Stimulated activated CD4-positive, alpha-beta T cell treated with anti-CD3 and anti-CD28 coated beads, Interleukin-15, amount 100 ng/mL, for 24 hours (primary cell): ENCODE measurements at places on chromosomes 2 and 18.

DNA sequence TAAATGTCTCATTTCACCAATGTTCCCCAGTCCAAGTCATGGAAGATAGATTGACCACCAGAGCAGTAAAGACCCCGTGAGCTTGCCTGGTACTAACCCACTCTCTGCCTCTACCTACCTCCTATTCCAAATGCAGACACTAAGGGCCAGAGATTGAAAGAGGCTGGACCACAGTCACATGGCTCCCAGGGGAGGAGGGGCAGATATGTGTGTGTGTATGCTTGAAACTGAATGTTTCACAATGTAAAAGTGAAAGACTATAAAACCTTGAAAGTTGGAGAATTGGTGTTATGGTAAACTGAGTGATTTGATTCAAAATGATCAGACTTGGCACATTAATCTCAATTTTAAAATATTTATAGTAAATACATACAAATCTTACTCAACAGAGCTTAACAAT, 21.7 kb upstream of the KLHL29 start:
- no peak for DNase-seq

DNA sequence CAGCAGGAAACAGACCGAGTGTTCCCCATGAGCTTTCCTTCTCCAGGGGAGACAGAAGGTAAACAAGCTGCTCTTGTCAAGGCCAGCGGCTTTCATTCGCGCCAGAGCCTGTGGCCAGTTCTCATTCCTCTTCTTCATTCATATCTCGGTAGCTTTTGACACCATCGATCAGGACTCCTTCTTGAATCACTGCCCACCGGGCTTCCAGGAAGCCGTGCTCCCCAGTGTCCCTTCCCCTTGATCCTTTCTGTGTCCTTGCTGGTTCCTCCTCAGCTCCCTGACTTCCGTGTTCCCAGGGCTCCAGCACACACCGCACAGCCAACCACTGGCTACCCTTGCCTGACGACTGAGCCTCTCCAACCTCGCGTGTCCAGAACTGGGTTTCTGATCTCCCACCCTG, 14.1 kb downstream of the SLC66A3 start:
- no peak for DNase-seq

DNA sequence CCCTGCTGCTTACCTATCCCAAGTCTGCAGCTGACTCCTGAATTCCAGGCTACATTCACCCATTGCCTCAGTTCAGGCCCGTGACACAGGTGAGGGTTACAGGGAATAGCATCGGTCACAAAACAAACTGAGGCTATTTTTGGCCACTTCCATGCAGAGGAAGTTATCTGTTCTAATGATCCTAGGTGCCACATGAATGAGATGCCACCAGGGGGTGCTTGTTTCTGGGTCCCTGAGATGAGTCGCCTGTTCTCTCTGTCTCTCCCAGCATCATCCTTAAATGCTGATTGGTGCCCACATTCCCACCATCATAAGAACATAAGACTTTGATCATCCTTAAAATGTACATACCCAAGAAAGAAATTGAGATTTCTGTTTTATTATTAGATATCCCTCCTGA, 119.0 kb upstream of the CELF4 start:
- no peak for DNase-seq

DNA sequence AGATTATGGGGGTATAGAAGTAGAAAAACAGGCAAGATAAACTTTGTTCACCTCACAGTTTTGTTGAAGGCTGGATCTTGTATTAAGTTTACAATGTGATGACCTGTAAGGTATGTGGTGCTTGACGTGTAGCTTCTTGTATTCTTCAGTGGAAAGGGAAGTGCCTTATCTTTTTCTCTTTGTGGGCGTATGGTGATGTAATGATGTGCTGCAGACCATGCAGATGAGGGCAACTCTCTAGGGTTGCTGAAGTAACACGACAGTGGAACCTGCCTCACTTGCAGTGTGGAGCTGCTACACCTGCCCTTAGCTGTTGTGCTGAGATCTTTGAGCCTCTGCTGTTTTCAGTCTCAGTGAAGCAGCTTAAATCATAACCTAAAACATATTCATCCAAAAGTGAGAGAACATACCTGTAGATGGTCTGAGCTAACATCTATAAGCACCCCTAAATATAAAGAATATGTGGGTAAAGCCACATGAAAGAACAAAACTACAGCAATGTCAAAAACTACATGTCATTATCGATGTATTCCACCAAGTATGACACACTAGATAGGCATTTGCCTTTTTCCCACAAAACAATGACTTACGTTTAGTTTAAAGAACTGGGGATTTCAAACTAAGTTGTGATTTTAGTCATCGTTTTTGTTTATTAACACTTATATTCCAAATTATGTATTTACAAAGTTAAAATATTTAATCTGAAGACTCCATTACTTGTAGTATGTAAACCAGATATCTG, 1144.1 kb downstream of the CNTNAP5 start:
- DNase-seq, result no peak

GRCh38 chr2:199019898-199020507, 437.7 kb downstream of the SATB2 start:
- no peak for DNase-seq

DNA sequence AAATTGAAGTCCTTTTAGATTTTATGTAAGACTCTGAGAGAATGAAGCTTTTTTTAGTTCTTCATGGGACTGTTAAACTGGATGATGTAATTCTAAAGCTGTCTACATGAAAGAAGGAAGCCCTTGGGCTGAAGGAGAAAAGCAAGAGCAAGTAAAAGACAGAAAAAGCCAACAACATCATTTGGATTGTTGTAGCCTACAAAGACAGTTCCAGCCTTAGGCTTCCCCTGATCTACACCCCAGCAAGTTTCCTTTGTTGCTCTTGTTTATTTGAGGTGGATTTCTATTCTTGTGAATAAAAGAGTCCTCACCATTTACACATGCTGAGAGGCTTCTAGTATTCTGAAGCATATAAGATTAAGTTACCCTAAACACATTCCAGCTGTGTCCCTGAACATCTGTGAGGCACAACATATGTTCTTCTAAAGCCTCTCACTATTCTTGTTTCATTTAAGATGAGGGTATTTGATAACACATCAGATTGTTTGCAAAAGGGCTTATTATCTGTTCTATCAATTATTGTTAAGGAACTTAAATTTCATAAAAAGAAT, 377.8 kb downstream of the LNPK start:
- DNase-seq, result no peak

GRCh38 chr2:71538656-71539265, 85.4 kb downstream of the DYSF start:
- DNase-seq, result no peak

DNA sequence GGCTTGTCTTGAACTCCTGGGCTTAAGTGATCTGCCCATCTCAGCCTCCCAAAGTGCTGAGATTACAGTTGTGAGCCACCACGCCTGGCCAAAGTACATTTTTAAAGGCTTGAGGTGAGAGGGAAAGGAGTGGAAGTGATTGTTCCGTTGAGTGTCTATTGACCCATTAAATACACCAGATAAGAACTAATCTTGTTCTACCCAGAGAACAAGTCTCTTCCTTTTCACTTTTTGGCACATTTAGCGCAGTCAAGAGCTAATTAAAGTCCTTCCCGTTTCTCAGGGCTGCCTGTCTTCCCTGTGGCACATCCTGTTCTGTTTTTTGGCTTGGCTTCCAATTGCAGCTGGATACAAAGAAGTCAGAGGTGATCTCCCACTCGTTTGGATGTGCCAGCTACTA, 172.3 kb downstream of the ALPK2 start:
- no peak for DNase-seq

DNA sequence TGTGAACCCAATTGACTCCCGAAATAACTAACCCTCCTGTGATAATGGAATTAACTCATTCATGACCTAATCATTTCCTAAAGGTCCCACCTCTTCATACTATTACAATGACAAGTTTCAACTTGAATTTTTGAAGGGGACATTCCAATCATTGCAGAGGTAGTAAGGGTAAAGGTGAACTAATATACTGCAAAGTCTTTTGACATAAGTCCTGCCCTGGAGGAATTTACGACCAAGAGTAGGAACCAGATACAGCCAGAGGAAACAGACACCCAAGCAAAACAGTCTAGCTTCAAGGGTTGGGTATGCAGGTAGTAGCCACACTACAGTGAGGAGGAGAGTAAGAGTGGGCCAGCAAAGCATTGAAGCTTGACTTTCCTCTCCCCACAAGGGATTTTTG, 1.2 kb upstream of the SRBD1 start:
- no peak for DNase-seq

- peak; percentile 49 for DNase-seq
These were observed 2.2 kb downstream of the TGIF1 start for GRCh38 chr18:3451989-3452749.

DNA sequence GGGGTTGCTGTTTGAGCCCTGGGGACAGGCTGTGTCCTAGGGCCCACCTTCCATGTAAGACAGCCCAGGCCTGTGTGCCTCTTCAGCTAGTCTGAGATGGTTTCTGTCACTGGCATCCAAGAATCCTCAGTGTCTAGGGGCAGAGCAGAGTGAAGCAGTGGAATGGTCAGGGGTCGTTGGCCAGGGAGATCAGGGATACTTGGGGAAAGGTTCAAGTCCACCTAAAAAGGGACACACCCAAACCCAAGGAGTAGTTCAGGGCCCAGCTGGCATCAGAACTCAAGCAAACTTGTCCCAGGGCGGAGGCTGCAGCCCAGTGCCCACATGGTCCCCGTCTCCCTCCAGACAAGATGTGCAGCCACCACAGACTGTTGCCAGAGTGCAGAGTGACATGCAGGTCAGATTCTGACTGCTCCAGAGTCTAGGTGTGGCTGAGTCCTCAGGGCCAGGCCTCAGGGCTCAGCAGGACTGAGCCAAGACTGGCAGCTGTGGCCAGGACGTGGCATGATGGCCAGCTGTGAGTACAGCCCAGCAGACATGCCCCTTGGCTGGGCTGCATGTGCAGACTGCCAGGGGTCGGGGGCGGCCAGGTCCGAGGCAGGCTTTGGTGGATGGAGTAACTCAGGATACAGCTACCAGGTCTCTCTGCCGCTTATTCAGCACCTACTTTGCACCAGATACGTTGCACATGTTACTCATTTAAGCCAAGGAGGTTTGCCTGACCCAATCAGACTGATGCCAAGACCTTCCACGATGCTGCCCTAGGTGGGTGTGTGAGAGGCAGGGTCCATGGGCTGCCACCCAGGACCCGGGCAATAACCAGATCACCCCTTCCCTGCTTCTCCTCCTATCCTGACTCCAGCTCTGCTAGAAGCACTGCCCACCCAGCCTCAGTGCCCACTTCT, 146.6 kb downstream of the SMAD7 start:
- no peak for DNase-seq

DNA sequence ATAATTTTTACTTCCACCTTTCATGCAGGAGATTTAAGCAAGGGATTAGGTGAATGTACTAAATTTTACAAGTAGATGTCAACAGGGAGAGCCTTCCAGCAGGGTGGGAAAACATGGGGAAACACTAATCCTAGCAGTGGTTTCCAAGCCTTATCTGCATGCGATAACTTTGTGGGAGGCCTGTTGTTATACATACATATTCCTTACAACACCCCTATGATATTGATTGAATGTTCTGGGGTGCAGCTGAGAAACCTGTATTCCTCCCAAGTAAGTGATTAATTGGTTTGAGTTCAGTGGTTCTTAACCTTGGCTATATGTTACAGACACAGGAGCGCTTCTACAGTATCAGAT, 65.9 kb downstream of the COL4A4 start:
- DNase-seq, result no peak

- no peak for DNase-seq
These were observed 65.6 kb downstream of the WDR7 start for GRCh38 chr18:56716692-56717146.

DNA sequence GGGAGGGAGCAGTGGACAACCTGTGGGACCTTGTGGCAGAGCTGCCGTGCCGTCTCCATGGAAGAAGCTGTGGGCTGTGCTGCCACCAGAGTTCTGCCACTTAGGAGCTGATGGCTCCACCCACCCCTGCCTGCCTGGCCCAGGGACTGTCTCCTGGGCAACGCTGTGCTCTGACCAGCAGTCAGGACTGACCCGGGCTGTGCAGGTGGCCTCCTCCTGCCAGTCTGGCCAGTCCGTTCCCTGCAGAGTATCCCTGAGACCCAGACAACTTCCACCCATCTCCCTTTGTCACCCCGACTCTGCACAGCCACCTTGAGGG, 12.8 kb downstream of the ASIC4 start:
- no peak for DNase-seq

GRCh38 chr2:20247084-20247483, 22.2 kb upstream of the SDC1 start:
- no peak for DNase-seq

- DNase-seq, result no peak
These were observed 16.1 kb upstream of the ARL5A start for GRCh38 chr2:151844211-151844896.

GRCh38 chr2:120887320-120887697, 151.6 kb downstream of the GLI2 start:
- no peak for DNase-seq

- no peak for DNase-seq
These were observed 324.7 kb downstream of the SLC8A1 start for GRCh38 chr2:40127146-40127545.

DNA sequence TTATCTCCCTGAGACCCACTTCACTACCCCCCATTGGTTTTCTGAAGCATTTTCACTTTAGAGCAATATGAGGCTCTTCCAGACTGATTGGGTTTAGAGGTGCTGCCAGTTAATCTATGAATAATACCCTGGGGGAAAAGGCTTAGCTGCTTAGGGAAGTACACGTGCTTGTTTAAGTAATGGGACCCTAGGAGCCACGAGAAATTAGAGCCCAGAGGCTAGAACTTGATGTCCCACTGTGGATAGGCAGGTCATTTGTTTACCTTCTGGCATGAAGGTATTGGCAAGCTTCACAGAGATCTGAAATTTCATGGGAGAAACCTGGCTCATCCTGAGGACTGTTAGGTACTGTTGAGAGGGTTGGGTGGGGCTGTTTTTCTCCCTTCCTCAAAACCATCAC, 59.7 kb downstream of the CLIP4 start:
- no peak for DNase-seq

GRCh38 chr18:76378526-76379215, 116.4 kb downstream of the ZNF516 start:
- no peak for DNase-seq

DNA sequence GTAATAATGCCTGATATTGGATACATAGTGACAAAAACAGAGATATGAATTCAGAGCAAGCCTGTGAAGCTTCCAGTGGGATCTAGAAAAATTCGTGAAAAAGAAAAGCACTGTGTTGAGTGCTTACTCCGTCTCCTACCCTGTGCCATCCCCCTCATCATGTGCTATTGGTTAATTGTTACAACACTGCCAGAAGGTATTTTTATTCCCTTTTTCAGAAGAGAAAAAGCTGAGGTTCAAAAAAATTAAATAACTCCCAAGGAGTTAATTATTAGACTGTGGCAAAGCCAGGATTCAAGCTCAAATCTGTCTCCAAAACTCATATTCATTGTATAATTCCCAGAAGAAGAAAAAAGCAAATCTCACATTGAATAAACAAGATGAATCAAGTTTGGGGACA, 735.5 kb upstream of the ACVR2A start:
- no peak for DNase-seq

GRCh38 chr2:238241970-238242369, 2.1 kb upstream of the HES6 start:
- DNase-seq, result no peak
